Lung (tissue), 17 donors: ENCODE measurements at places on chromosomes 1 and 21. TPM values are rescaled to one million over a fixed set of nuclear protein-coding genes. Genes with fewer than 3 reads are reported as not detected.

- peak; percentile 41 for DNase-seq
Observed at GRCh38 chr1:60924964-60925798, 157.2 kb upstream of the NFIA start.

- DNase-seq, result no peak
Observed at GRCh38 chr1:211549092-211549711, 29.8 kb downstream of the SLC30A1 start.

- DNase-seq, result no peak
Observed at GRCh38 chr1:115613767-115614166, 28.0 kb upstream of the VANGL1 start.

- DNase-seq, result peak; percentile 38
Observed at GRCh38 chr1:173865468-173866164, 2.2 kb downstream of the GAS5 start.

GRCh38 chr1:235986869-235987268 lies 78.0 kb downstream of the NID1 start:
- DNase-seq, result no peak

DNA sequence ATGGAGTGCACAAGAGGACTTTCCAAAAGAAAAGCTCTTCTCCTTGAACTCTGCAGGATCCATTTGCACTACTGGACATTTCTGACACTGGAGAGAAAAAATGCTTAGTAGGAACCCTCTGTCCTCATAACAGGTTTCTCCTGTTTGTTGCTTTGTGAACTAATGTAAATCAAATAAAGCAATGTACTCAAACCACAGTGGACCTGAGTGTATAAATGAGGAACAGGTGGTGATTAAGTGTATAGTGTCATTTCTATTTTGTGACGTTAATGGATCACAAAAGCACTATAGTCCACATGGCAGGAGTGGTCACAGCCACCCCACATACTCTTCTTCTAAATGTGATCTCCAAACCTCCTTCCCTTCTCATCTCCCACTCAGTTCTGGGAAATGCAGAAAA lies 268.4 kb upstream of the DUSP10 start:
- DNase-seq, result no peak

- no peak for DNase-seq
Observed at GRCh38 chr1:58789322-58789856, 5.5 kb upstream of the JUN start.

- DNase-seq, result no peak
Observed at GRCh38 chr1:107820801-107821200, 144.2 kb downstream of the VAV3 start.

DNA sequence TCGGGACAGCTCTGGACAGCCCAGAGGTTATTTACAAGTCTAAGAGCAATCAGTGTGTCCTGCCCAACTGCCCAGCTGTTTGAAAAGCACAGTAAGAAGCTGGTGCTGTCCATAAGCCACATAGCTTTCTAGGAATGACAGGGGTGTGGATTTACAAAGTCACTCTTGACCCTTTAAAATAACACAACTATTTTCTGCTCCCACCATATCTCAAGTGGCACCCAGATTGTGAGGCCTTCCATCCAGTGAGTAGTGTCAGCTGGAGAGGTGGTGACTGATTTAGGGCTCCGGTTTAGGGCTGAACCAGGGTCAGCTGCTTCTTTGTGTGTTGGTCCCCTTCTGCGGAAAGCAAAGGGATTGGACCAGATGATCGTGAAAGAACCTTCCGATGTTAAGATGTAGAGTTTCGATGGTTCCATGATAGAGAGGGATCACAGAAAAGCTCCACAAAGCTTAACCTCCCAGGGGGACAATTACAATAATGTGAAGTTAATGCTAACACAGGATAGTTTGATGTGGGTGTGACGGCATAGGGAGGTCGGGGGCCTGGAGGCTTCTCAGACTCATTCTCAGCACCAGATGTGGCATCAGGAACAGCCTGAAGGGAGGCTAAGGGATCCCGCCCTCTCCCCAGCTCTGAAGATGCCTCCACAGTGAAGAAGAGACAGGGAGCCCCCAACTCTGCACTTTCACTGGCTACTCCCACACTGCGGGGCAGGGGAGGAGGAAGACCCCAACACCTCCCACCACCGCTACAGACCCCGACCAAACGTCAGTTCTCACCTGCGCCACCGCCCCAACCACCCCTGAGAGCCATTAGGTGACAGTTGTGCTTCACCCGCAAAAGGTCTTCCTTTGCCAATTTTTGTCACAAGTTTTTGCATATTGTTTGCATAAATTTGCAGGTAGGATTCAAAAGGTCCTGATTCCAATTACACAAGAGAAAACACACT lies 40.6 kb downstream of the LRRC3 start:
- no peak for DNase-seq

- DNase-seq, result no peak
Observed at GRCh38 chr1:43077273-43077672, 94.8 kb downstream of the EBNA1BP2 start.

DNA sequence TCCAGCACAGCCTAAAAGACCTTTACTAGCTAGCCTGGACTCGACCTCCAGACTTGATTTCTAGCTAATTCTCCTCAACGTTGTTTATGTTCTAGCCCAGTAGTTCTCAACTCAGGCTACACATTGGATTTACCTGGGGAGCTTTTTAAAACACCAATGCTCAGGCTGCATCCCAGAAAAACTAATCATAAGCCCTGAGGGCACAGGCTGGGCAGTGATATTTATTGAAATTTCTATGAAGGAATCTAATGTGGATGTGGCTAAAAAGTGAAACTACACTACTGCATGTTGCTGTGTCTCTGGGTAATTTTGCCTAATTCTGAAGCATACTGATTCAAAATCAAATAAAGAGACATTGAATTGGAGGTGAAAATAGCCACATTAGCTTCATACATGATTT lies 479.4 kb downstream of the KCNT2 start:
- DNase-seq, result no peak

- no peak for DNase-seq
Observed at GRCh38 chr21:37136261-37136660, 63.2 kb downstream of the TTC3 start.

DNA sequence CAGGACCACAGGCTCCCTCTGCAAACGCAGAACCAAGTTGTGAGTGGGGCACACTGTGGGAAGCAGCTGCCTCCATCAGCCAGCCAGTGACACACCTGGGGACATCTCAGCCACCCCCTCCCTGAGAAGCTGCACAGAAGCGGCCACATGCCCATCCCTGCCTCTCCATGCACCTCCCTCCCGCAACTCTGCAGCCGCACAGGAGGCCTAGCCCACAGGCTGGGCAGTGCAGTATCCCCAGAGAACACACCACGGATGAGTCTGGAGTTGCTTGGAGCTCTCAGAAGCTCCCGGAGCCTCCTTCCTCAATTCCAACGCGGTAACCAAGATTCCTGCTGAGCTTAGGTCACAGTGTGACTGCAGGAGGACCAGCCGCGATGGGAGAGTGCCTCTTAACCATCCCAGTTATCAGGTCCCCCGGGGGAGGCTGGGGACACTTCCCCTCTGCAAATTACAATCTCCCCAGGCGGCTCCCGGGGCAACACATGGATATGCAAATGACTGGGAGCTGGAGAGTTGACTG lies 1.2 kb upstream of the WNT3A start:
- DNase-seq, result no peak

- DNase-seq, result no peak
Observed at GRCh38 chr1:1282998-1283397, 2.8 kb downstream of the SCNN1D start.

GRCh38 chr1:159161719-159162026 lies 9.7 kb upstream of the CADM3 start:
- DNase-seq, result no peak

DNA sequence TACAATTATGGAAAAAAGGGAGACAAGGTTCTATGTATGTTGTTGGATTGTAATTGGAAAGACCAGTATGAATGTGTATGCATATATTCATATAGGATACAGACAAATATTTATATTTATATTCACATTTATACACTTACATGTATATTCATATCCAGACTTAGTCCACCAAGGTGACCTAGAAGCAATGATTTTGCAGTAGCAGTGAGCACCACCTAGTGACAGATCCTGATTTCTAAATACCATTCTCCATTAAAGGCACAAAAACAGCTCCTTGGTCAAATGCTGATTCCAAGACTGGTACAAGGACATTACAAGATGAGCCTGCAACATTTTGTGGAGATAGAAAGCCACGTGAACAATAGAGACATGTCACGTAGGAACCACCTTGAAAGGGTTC lies 153.4 kb downstream of the SDCCAG8 start:
- no peak for DNase-seq

GRCh38 chr1:112800289-112800688 lies 85.2 kb upstream of the PPM1J start:
- DNase-seq, result no peak

DNA sequence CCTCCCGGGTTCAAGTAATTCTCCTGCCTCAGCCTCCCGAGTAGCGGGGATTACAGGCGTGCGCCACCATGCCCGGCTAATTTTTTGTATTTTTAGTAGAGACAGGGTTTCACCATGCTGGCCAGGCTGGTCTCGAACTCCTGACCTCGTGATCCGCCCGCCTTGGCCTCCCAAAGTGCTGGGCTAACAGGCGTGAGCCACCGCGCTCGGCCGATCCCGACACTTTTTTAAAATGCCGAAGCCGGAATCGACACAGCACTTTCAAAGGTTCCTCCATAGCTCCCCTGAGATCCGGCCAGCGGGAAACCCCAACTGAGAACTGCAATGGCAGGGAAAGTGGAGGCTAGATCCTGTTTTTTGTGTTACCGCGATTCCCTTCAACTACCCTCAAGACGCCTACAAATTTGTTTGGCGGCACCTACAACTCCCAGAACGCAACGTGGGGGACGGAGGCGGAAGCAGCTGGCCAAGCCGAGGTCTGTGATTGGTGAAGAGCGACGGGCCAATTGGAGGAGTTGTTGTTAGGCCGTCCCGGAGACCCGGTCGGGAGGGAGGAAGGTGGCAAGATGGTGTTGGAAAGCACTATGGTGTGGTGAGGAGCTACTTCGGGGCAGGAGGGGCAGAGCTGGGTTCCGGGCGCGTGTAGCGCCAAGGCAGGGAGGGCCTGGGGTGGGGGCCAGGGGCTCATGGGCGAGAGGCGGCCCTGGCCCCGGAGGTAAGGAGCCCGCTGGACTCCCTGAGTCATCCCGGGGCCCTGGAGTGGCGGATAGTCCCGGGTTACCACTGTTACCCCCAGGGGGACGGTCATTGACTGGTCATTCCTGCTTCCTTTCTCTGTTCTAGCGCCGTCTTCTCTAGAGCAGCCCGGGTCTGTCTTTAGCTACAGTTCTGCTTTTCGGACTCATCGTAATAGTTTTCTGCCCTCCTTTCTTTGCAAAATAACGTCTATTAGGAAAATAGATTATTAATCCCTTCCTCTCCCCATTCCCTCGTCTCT lies at the start of gene PSMD4:
TSS of gene PSMD4 (plus strand) at position 518 of the 997 bp plus-strand sequence. CDS start at position 567, 49 bp downstream.
- DNase-seq, result peak; percentile 99

GRCh38 chr1:110267260-110267659 lies 57.1 kb downstream of the KCNC4 start:
- no peak for DNase-seq

DNA sequence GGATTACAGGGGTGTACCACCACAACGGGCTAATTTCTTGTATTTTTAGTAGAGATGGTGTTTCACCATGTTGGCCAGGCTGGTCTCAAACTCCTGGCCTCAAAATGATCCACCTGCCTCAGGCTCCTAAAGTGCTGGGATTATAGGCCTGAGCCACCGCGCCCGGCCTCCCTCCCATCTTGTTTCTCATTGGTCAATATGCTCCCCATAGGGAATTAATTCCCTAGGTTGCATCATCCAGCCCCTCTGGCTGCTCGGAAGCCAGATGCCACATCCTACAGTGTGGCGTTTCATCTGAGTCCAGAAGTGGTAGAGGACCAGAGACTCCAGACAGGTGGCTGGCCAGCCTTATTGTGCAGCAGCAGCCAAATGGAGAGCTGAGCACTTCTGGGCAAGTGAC lies 11.5 kb upstream of the VASH2 start:
- DNase-seq, result no peak

DNA sequence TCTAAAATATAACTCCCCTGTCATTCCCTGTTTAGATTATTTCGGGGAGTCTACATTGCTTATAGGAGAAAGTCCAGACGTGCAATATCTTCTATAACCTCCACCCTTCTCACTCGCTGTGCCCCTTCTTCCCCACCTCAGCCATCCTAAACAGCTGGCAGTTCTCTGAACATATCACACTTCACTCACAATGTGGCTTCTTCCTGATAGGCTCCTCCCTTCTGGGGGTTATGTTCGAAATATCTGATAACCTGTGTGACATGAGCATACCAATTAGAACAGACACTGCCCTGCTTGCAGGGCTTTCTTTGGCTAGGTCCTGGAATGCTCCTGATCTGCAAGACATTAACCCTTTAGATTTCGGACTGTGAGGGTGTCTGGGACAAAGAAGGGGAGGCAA lies 274.6 kb downstream of the NFIA start:
- no peak for DNase-seq

DNA sequence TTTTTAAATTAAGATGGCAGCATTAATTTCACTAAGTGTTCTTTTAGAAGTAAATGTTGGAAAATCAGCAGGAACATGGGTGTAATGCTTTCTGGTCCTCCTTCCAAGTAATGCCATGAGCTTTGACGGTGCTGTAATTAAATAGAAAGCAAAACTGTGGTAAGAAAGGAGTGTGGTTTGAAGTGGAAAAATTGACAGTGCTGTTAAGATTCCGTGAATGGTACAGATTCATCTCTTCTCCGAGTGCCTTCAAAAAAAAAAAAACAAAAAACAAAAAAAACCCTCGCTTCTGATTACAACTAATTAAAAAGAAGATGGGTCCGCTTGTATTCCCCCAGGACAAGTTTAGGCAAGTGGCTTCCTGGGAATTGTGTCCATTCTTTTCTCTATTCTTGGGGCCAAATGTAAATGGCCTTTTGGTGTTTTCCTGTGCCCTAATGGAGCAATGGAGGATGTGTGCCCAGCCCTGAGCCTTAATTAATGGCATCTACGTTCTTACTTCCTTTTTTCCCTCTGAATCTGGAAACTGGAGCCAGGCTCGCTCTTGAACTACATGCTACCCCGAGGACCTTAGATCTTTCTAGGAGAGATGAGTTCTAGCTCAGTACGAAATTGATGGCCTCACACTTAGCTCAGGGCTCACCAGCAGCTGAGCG lies 5.1 kb downstream of the LMO4 start:
- no peak for DNase-seq

Gene HSD3B2
- not detected for polyA plus RNA-seq

Gene OR2L2
- not detected for polyA plus RNA-seq

Gene GJB3
- polyA plus RNA-seq, result 0.79 TPM

Gene TDRD5
- 0.12 TPM for polyA plus RNA-seq

Gene CNTN2
- polyA plus RNA-seq, result 0.08 TPM

Gene KIF14
- polyA plus RNA-seq, result 0.16 TPM

Gene SH2D2A
- 1.1 TPM for polyA plus RNA-seq

Gene ZMYM4
- 11.7 TPM for polyA plus RNA-seq

Gene EPHB2
- 4.8 TPM for polyA plus RNA-seq

Gene EXTL1
- 0.18 TPM for polyA plus RNA-seq

Gene DISC1
- polyA plus RNA-seq, result 2.4 TPM

Gene BPNT1
- polyA plus RNA-seq, result 15.9 TPM

Gene UMODL1
- polyA plus RNA-seq, result 0.14 TPM

Gene RCSD1
- 7.6 TPM for polyA plus RNA-seq

Gene ZNF683
- polyA plus RNA-seq, result 0.17 TPM

Gene TLR5
- 3.0 TPM for polyA plus RNA-seq
